ENCODE measurements at places on chromosomes 5 and 9. TPM values are rescaled to one million over a fixed set of nuclear protein-coding genes. Genes with fewer than 3 reads are reported as not detected.

TOR2A gene
- 5.1 TPM for total RNA-seq

GRIN1 gene
- total RNA-seq, result not detected

BNC2 gene
- total RNA-seq, result 55.1 TPM

BARHL1 gene
- not detected for total RNA-seq

DNA sequence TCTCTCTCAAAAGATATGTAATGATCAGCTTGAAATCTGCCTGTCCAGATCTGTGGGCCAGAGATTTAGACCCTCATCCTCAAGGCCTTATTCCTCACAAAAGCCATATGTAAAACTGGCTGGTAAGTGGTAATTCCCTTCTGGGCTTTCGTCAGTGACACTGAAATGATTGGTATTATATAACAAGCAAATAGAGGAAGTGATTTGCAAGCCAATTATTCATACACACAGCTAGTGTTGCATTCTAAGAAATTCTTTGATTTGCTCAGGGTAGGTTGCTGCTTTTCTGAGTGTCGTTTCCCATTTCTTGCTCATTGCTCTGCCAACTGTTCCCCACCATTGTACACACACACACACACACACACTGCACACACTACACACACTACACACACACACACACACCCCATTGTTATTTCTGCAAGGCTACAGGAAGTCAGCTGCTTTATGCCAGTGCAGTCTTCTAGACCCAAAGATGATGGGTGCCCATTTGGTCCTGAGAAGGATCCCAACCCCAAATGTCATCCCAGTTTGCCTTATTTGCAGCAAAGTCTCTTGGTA is 76.8 kb downstream of the PRLR start:
- no peak for DNase-seq

GRCh38 chr9:99231711-99232110 is 9.6 kb downstream of the SEC61B start:
- no peak for DNase-seq

GRCh38 chr5:1098986-1099597 is 12.8 kb downstream of the SLC12A7 start:
- no peak for DNase-seq

- DNase-seq, result no peak
Measured at GRCh38 chr5:40333459-40334241, 346.1 kb upstream of the PTGER4 start.

DNA sequence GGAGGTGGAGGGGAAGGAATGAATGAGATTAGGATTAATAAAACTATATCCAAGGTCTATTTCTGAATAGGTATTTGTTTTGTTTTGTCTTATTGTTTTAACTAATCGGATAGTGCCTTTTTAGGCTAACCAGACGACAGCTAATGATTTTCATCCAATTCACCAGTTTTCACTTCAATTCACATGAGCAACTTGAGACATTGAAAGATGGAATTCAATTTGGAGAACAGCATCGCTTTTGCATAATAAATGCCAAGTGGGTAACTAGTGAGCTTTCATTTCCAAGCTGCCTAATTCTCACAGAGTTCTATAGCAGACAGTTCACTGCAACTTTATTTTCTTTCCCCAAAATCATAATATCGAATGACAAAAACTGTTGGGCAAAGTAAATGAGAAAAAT is 5.0 kb downstream of the AGXT2 start:
- DNase-seq, result no peak

All from left cardiac atrium (tissue), 4 donors.